HS-27A (cell line): ENCODE measurements at places on chromosomes 16 and 17.
A peak's percentile ranks its signal among the peaks of the same experiment; 100 is the strongest.

- DNase-seq: peak; percentile 92
These were observed 19.4 kb upstream of the NFATC3 start for GRCh38 chr16:68065716-68066305.

- DNase-seq: no peak
These were observed 35.5 kb downstream of the CLUAP1 start for GRCh38 chr16:3536271-3536731.

DNA sequence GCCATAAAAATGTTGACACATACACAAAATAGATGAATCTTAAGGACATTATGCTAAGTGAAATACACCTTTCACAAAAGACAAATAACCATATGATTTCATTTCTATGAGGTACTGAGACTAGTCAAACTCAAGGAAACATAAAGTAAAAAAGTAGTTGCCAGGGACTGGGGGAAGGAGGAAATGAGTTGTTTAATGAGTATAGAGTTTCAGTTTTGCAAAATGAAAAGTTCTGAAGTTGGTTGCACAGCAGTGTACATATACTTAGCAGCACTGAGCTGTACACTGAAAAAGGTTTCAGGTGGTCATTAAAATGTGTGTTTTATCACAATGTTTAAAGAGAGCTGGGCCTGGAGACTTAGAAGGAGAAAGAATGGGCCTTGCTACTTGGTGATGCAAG lies 4.7 kb upstream of the SLC13A2 start:
- DNase-seq: no peak

GRCh38 chr16:56258508-56259424 lies 67.5 kb downstream of the GNAO1 start:
- no peak for DNase-seq

DNA sequence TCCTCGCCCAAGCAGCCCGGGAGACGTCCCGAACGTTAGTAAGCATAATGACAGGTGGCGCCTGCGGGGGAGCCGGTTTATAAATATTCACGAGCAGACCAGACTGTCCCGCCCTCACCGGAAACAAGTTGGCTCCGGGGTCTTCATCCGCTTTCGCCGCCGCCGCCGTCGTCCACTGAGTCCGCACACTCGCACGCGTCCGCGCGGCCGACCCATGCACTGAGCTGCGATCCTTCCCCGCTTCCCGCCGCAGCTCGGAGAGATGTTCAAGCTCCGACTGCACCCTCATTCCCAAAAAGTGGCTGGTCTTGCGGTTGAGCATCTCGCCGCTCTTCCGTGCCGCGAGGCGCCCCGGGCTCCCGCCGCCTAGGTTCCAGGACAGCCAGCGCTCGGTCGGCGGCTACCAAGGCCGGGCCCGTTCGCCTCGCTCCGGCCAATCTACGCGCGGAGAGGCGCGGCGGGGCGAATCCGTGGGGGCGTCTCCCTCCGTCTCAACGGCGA lies 385 bp downstream of the CFAP119 start:
- no peak for DNase-seq

DNA sequence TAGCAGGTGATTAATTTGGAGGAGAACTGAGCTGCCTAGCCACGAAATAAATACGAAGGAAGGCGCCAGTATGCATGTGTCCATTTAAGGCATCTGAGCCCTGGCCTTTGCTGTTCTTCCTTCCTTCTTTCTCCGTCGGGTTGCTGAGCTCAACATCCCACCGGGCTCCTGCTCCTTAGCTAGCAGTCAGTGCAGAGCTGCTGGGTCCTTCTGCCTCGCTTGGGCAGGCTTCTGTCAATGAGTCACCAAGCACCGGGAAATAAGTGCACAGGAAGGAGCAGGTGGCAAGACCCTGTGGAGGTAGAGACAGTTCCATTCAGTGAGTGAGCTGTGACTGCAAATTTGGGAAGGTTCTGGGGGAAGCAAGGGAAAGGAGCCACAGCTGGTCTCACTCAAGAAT lies 120.7 kb downstream of the CCDC182 start:
- DNase-seq: no peak

DNA sequence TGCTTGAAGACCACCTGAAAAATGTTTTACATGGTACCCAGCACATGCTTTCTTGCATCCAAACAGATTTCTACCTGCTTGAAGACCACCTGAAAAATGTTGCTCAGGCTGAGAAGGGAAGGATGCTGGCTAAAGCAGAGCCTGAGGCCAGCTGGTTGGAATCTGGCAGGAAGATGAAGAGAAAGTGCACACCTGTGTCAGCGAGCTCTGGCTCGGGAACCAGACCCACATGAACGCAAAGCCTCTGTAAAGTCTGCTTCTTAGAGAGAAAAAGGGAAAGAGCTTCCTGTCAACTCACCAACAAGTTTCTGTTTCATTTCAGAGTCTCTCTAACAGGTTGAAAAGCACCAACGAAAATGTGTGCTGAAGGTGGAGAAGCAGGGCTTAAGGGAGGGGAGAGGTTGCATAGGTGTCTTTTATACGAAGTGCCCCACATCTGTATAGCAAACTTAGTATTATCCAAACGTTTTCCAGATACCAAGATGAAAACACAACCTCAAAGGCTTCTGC lies 226.0 kb downstream of the TOX3 start:
- DNase-seq: no peak

DNA sequence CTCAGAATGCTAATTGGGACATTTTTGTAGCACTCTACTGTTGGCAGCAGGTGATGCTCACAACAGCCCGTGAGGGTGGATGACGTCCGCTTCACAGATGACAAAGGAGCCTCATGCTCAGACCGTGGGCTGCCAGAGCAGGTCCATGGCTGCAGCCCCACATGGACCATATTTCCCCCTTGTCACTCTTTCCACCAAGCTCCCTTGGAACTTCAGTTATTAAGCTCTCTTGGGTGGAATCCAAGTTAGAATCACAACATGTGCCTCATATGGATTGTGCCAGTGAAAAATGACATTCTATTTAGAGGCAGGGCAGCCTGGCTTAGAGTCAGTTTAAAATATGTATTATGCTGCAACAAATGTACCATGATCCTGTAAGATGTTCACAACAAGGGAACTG lies 33.2 kb upstream of the STH start:
- DNase-seq: no peak

GRCh38 chr16:28164140-28164539 lies 47.6 kb downstream of the XPO6 start:
- no peak for DNase-seq

GRCh38 chr17:75239778-75240393 lies 21.5 kb downstream of the GGA3 start:
- DNase-seq: no peak

DNA sequence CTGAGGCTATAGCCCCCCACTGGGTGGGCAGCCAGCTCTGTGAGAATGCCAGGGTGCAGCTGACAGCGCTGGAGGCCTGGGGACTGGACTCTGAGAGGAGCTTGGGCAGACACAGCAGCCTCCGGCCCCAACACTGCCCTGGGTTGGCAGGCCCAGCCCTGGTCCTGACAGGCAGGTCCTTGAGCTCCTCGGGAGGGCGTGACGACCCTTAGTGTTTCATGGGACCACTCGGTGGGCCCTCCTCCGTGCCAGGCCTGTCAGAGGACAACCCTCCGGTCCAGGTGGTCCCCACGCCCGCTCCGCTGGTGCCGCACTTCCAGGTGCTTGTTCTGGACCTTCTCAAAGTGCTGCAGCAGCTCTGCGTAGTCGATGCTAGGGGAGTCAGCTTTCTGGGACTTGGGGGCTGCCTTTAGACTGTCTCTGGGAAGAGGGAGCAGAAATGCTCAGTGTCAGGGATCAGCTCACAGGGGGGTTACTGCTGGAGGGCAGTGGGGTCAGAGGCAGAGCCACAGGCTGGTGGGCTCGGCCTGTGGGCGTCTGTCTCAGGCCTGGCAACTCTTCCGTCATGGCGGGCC lies 1.9 kb upstream of the MTSS2 start:
- no peak for DNase-seq

DNA sequence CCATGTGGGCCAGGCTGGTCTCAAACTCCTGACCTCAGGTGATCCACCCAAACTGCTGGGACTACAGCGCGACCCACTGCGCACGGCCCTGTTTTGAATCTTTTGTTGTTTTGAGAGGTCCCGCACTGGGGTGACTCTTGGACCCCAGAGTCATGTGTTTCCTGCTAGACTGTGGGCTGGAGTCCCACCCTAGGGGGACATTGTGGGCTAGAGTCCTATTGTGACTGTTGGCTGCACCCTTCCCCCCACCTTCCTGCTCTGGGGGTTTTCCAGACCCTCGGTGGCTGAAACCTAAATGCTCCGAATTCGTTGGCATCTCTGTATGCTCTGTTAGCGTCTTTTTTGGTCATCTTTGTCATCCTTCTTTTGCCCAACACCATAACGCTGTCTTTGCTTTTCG lies 16.0 kb downstream of the NUPR1 start:
- no peak for DNase-seq

DNA sequence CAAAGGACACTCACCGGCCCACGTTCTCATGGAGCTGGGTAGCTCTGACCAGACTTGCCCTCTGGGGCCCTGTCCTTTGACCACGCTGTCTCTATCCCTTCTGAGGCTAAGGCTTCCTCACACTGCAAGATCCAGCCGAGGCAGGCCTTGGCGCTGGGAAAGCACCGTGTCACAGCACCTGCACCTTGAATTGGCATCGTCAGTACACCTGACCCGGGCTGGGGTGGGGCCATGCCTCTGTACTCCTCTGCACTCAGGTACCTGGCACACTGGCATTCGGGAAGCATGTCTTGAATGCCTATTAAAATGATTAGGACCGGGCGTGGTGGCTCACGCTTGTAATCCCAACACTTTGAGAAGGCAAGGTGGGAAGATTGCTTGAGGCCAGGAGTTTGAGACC lies 6.0 kb downstream of the TBC1D24 start:
- no peak for DNase-seq

DNA sequence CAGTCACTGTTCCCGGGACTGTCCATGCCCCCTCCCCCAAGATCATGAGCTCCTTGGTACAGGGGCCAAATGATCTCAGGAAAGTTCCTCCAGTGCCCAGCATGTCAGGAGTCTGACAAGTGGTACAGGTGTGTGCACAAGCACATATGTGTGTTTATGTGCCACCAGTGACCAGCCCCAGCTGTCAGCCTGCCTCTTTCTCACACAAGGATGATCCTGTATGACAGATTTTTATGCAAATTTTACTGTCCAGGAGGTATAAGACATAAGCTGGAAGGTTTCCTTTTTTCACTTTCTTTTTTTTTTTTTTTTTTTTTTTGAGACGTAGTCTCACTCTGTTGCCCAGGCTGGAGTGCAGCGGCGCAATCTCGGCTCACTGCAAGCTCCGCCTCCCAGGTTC lies 31.4 kb upstream of the GFOD2 start:
- no peak for DNase-seq
